EL (cell line): ENCODE measurements at places on chromosomes 7 and 10.

GRCh38 chr10:125300937-125301336, 140.6 kb upstream of the CTBP2 start:
- DNase-seq, result no peak

GRCh38 chr10:64867501-64867962, 1346.3 kb downstream of the REEP3 start:
- no peak for DNase-seq

- DNase-seq, result no peak
Observed at GRCh38 chr10:60336901-60337630, 52.6 kb downstream of the ANK3 start.

DNA sequence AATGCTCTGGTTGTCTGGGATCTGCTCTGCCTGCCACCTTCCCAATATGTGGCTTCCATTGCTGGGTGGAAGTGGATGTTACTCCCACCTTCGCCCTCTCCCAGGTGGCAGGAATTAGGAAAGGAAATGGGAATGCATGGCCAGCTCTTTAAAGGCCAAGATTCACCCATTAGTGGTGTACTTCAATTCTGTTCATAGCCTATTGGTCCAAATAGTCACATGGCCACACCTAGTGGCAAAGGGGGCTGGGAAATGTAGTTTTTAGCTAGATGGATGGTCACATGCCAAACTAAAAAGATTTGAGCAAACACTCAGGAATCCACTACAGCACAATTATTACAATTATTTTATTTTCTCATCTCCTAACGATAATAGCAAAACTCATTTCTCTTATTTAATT, 135.1 kb downstream of the NPY start:
- peak; percentile 6 for DNase-seq

- no peak for DNase-seq
Observed at GRCh38 chr10:48542471-48543181, 62.2 kb downstream of the ARHGAP22 start.

GRCh38 chr10:8163824-8164223, 109.3 kb downstream of the GATA3 start:
- DNase-seq, result no peak

DNA sequence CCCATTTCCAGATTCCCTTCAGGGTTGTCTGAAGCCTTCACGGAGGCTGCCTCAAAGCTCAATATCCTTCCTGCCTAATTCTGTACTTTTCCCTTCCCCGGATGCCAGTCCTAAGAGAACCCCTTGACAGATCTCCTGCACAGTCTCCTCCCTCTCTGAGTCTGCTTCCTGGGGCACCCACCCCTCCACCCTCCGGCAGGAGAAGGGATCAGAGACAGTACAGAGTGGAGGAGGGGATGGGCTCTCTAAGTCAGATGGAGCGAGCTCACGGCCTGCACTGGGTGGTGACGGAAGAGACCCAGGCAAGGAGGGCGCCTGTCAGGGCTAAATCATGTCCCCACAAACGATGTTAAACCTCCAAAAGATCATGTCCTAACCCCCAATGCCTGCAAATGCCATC, 48.0 kb upstream of the CARD11 start:
- DNase-seq, result no peak
